NCI-H2227 treated with DMSO at 0.1 percent for 48 hours (cell line): ENCODE measurements at places on chromosomes 2 and 18.

GRCh38 chr2:60337142-60337497, 216.3 kb downstream of the BCL11A start:
- no peak for DNase-seq

GRCh38 chr2:186959486-186959885, 110.5 kb upstream of the ZSWIM2 start:
- no peak for DNase-seq

GRCh38 chr18:59686260-59686659, 11.0 kb downstream of the CCBE1 start:
- DNase-seq: no peak

GRCh38 chr2:10397878-10398277, 50.2 kb downstream of the ODC1 start:
- DNase-seq: no peak

DNA sequence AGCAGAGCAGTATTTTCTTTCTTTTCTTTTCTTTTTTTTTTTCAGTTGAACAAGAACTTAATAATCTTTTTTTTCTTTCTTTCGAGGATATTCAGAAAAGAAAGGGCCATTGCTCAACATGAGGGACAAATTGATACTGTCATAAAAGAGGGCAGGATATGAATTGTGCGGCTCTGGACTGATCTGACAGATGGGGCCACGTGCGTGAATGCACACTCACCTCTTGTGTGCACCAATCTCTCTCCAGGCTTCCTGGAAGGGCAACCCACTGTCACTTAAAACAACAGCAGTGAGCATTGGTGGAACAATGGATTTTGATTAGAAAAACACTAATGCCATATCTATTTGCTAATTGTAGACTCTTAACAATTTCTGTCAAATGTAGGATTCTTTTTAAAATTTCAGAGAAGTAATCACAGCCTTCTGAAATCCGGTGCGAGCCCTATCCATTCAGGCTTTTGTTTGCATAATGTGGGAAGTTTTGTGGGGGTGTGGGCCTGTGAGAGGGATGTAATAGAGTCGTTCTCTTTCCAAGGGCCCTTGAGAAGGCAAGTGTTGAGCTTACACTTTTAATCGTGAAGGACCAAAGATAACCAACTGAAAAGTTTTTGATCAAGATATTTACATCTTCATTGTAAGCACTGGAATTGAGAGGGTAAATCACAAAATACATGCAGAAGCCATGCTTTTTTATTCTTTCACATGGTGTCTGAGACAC, 298.8 kb downstream of the SP3 start:
- DNase-seq: no peak

- DNase-seq: no peak
These were observed 677.6 kb downstream of the BCL11A start for GRCh38 chr2:59875836-59876235.

DNA sequence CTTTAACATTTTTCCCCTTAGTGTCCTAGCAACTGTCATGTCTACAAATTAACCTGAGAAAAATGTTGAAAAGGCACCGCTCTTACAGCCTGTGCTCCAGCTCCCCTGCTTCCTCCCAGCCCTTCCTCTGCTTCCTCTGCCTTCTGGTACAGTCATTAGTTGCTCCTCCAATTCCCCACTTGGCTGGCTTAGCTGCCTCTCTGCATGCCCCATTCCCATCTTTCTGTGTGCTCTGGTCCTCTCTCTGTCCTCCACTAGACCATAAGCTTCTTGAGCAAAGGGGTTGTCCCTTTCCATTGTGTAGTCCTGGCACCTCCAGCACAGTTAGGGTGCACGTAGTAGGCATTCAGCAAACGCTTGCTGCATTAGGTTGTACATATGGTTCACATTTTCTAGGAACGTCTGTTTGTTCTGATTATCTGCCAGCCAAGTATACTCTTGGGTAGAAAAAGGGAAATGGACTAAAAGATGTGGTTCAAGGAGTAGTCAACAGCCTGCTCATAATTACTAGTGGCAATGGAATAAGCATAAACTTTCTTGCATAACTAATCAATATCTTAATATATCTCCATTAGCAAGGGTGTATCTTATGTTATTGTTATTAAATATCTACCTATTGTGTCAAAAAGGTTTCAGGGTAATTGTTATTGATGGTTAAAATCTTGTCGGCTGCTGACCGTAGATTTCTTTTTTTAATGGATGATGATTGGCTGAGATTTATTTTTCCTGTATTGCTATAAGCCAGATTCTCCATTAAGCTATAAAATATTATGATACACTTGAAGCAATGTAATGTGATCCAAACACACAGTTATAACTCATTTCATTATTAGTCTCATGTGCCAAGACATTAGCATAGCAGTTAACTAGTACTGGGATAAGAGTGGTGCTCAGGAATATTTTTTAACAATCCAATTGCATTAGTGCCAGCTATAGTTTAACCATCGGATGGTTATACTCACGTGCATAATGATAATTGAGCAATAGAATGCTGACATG, 340.1 kb downstream of the SLC4A3 start:
- DNase-seq: no peak

DNA sequence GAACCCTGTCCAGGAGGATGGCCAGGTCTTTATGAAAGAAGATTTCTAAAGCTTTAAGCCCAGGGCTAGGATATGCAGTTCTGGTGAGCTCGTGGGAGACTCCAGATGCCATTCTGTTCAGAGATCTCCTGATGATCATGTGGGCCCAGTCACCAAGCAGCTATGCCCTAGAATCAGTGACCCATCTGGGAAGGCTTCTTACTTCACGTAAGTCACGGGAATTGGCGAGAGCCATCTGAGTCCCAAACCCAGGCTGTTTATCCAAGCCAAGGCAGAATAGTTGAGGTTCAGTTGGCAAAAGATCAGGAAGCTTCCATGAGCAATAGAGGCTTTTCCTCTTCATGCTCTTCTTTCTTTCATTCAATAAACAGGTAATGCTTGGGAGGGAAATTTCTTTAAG, 23.9 kb downstream of the ANTXR1 start:
- DNase-seq: no peak

- DNase-seq: no peak
These were observed 86.9 kb downstream of the KCTD1 start for GRCh38 chr18:26461405-26461804.

DNA sequence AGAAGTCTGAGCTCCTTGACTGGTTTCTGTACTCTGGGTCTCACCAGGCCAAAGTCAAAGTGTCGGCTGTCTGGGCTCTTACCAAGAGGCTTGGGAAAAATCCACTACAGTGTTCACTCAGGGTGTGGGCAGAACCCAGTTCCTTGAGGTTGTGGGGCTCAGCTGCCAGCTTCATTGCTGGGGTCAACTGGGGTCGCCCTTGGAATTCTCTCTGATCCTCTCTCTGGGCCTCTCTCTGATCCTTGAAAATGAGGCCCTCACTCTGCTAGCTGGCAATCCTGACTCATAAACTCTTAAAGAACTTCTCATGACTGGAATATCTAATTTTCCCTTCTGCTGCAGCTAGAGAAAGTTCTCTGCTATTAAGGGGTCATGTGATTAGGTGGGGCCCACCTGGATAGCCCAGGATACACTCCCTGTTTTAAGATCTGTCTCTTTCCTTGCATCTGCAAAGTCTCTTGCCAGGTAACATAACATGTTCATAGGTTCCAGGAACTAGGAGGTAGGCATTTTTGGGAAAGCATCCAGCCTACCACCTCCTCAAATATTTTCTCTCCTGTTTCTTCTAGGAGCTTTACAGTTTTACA, 66.3 kb downstream of the SP110 start:
- DNase-seq: no peak

DNA sequence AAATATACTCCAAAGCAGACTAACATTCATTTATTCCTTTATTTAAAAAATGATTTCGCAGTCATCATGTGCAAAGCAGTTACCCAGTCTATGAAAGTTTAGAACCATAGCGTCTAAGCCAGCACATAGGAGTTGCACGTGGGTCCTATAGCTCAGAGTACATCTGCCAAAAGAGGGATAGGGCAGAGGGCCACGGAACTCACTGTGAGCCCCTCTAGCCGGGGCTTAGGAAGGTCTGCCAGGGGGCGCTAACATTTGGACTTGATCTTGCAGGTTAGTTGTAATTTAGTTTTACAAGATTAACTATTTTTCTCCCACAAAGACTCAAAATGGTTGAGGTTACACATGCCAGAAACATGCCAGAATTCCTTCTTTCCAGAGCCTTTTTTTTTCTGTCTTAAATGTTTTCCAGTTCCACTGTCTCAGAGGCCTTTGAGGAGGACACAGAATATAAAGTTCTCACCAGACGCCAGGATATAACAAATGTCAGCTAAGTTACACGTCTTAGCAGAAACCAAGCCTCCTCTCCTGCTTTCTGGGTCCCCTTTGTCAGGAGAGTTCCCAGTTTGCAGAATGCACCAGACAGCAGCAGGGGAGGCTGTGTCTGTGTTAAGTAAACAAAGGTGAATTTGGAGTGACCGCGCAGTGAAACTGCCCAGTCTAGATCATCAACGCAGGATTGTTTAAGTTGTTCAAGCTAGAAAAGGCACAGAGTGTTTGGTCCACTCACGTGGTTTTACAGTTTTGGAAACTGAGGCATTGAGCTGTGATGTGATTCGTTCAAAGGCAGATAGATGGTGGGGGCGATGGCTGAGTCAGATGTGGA, 292.0 kb downstream of the PRKCE start:
- DNase-seq: no peak

DNA sequence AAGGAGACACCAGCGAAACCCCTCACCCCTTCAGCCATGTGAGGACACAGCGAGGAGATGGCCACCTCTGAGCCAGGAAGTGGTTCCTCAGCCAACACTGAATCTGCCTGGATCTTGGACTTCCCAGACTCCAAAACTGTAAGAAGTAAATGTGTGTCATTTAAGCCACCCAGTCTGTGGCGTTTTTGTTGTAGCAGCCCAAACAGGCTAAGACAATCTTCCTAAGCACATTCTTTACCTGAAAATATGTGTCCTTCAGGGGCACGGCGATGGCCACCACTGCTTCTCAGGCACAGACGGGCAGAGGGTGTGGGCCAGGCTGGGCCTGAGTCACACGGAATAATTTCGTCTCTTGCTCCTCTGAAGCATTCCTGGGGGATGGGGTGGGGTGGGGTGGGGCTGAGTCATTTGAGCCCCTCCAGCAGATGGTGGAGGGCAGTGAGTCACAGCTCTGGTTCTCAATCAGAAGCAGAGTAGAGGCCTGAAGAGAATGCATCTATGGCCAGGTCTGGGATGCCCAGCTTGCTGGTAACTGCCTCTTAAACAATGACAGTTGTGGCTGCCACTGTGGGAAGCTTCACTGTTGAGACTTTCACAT, 142.4 kb downstream of the CAPN13 start:
- no peak for DNase-seq

- no peak for DNase-seq
These were observed 9.7 kb upstream of the TEKT4 start for GRCh38 chr2:94861308-94862152.

GRCh38 chr2:104574367-104574766, 279.5 kb upstream of the POU3F3 start:
- DNase-seq: no peak

GRCh38 chr2:68295516-68295915, 24.2 kb downstream of the CNRIP1 start:
- DNase-seq: no peak

DNA sequence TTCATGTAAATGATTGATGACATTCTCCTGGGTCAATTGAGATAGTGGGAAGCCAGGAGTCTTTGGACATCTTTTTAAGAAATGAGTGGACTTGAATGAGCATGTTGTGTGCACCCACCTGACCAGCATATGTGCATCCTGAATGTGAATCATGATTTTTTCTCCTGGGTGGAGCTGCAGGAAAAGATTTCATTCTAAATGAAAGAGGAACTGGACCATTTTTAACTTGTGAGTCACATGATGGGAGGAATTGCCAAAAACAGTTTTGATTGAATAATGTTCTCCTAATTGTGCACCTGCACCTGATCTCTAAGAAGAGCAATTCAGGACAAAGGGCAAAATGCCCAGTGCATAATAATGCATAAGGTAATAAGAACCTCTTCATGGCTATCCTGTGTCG, 32.3 kb downstream of the COPS8 start:
- no peak for DNase-seq

DNA sequence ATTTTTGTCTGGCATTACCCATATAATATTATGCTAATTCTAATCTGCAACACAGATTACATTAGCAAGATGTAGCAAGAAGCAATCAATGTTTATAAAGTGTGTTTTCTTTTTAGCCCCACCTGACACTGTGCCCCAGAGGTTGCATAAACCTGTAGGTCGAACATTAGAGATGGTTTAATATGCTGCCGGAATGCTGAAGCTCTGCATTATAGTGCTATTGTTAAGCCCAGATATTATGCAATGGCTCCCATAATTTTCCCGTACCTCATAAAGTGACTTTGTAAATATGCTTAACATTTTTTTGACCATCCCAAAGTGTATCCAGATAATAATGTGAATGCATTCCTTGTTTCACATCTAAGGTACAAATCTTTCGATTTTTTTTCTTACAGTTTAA, 109.3 kb upstream of the MAP4K3 start:
- no peak for DNase-seq
